ENCODE measurements at places on chromosomes 3 and 15. TPM values are rescaled to one million over a fixed set of nuclear protein-coding genes. Genes with fewer than 3 reads are reported as not detected.

Gene EPHA3
- total RNA-seq = not detected

Gene TM4SF4
- total RNA-seq = not detected

Gene DYNLT2B
- 5.3 TPM for total RNA-seq

Gene C3orf49
- total RNA-seq = not detected

Gene PPP1R14D
- total RNA-seq = 0.55 TPM

Gene DUOX2
- total RNA-seq = 0.10 TPM

Gene DRD3
- not detected for total RNA-seq

Gene RTP3
- not detected for total RNA-seq

GRCh38 chr3:50447290-50447840 is 56.1 kb downstream of the CACNA2D2 start:
- H3K4me3 ChIP-seq = no peak overlapping the region
- DNase-seq = no peak
- peaks cover 42% of the 10 kb centered on the region for H3K27me3 ChIP-seq
- H3K36me3 ChIP-seq = no peaks in the 10 kb centered on the region
- H3K27ac ChIP-seq = no peak overlapping the region

DNA sequence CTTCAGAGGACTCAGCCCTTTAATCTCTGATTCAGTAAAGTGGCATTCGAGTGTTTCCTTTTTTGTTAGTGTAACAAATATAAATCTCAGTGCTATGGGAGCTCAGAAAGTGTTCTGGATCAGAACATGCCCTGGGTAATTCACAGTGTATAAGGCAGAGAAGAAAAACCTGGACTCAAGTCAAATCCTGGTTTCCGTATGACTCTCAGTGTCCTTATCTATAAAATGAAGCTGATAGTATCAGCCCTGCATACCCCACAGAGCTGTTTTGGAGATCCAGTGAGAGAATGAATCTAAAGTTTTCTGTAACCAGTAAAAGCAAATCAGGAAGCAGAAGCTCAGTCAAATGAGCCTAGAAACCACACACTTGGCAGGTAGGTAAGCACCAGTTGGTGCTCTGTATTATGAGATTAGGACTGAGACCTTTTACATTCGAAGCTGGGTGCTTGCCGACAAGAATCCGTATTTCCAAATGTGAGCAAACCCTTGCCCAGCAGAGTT is 67.2 kb downstream of the IL1RAP start:
- no peak overlapping the region for H3K27ac ChIP-seq
- H3K27me3 ChIP-seq = no peaks in the 10 kb centered on the region
- no peaks in the 10 kb centered on the region for H3K36me3 ChIP-seq
- peaks cover 13% of the 10 kb centered on the region for H3K4me1 ChIP-seq
- no peak for DNase-seq

DNA sequence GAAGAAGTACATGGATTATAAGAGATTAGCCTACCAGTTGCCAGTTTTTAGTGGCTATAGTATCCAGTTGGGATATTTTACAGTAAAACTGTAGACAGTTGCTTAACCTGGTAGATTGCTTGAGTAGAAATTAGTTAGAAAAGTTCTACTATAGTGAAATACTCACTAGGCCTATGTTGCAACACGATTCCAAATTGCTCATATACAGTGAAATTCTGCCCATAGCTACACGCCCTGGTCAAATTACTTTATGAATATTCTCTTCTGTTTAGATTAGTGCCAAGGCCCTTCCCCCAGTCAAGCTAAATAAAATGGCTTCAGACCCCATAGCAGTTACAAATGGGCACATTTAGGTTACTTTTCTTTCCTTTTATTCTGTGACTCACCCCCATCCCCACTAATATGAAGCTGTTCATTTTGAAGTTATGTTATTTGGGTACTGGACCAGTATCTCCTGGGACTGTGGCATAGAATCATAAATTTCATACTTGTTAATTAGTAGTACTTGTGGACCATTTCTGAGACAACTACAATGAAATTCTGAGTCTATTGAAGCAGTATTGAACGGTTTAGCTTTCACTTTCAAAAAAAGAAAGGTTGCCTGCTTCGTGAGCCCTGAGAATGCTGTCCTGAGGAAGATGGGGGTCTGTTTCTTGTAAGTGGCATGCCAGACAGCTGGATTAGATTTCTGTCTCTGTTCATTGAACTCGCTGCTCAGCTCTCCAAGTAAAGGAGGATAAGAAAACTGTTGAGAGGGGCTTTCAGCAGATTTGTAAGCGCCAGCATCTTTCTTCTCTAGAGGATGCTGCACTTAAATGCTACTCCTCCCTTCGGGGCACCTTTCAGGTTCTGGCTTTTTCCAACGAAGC is 65.8 kb upstream of the CFAP20DC start:
- H3K4me1 ChIP-seq = no peaks in the 10 kb centered on the region
- H3K36me3 ChIP-seq = no peaks in the 10 kb centered on the region
- DNase-seq = no peak
- H3K27me3 ChIP-seq = no peaks in the 10 kb centered on the region
- H3K27ac ChIP-seq = no peak overlapping the region
- H3K4me3 ChIP-seq = no peak overlapping the region

GRCh38 chr15:85558848-85559247 is 178.4 kb downstream of the AKAP13 start:
- no peak for DNase-seq
- no peak overlapping the region for H3K27ac ChIP-seq
- no peaks in the 10 kb centered on the region for H3K27me3 ChIP-seq
- no peak overlapping the region for H3K4me3 ChIP-seq
- peaks cover 5% of the 10 kb centered on the region for H3K36me3 ChIP-seq
- H3K4me1 ChIP-seq = no peaks in the 10 kb centered on the region

DNA sequence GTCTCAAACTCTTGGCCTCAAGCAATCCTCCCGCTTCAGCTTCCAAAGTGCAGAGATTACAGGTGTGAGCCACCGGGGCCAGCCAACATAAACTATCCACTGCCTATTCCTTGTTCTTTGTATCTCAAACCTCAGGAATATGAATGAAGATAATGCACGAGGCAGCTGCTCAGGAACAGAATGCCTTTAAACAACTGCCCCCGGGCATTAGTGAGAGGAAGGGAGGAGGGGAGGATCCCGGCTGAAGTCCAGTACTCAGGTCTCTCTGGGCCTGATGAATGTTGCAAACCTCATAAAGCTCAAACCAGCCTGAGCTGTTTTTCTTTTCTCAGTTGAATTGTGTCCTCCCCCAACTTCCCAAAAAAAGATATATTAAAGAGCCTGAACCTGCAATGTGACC is 26.9 kb upstream of the MTMR14 start:
- H3K27ac ChIP-seq = no peak overlapping the region
- H3K27me3 ChIP-seq = no peaks in the 10 kb centered on the region
- H3K36me3 ChIP-seq = no peaks in the 10 kb centered on the region
- no peak overlapping the region for H3K4me3 ChIP-seq
- H3K4me1 ChIP-seq = peaks cover 10% of the 10 kb centered on the region

DNA sequence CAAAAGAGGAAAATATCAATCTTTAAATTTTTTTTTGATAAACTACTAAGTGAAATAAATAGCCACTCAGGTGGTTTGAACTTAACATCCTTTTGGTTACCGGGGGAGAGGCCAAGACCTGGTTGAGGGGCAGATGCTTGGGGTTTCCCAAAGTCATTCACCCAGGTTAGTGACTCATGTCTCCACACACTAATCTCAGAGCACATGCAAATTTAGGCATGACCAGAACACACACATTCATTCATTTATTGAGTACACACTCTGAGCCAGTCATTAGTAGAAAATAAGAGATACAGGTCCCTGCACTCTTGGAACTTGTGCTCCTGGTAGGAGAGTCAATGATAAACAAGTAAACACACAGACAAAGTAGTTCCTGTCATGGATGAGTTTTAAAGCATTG is 7.3 kb downstream of the ILDR1 start:
- no peaks in the 10 kb centered on the region for H3K27me3 ChIP-seq
- H3K4me1 ChIP-seq = no peaks in the 10 kb centered on the region
- no peak for DNase-seq
- H3K27ac ChIP-seq = no peak overlapping the region
- H3K4me3 ChIP-seq = no peak overlapping the region

DNA sequence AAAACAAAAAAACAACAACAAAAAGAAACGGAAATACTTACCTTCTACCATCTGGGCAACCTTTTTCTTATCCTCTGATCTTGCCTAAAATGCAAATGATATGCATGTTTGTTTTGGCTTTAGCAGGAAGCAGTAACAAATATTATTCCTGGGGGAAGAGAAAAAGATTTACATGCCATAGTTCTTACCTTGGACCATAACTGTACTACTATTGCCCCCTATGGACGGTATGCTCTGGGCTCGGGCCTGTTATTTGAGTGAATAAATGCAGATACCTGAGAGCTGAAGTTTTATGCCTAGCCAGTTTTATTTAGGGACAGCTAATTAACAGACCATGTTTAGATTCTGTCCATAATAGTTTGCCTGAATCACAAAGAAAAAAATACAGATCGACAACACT is 12.6 kb upstream of the STARD5 start:
- no peak overlapping the region for H3K27ac ChIP-seq
- H3K27me3 ChIP-seq = peaks cover 44% of the 10 kb centered on the region
- DNase-seq = no peak
- no peaks in the 10 kb centered on the region for H3K36me3 ChIP-seq
- no peak overlapping the region for H3K4me3 ChIP-seq

GRCh38 chr3:18828637-18829036 is 319.7 kb upstream of the KCNH8 start:
- no peak for DNase-seq
- no peaks in the 10 kb centered on the region for H3K36me3 ChIP-seq
- H3K27me3 ChIP-seq = no peaks in the 10 kb centered on the region
- peaks cover 8% of the 10 kb centered on the region for H3K4me1 ChIP-seq

GRCh38 chr3:126442094-126442855 is 33.4 kb downstream of the ZXDC start:
- no peaks in the 10 kb centered on the region for H3K36me3 ChIP-seq
- no peaks in the 10 kb centered on the region for H3K27me3 ChIP-seq
- no peak overlapping the region for H3K27ac ChIP-seq
- DNase-seq = no peak
- no peak overlapping the region for H3K4me3 ChIP-seq

DNA sequence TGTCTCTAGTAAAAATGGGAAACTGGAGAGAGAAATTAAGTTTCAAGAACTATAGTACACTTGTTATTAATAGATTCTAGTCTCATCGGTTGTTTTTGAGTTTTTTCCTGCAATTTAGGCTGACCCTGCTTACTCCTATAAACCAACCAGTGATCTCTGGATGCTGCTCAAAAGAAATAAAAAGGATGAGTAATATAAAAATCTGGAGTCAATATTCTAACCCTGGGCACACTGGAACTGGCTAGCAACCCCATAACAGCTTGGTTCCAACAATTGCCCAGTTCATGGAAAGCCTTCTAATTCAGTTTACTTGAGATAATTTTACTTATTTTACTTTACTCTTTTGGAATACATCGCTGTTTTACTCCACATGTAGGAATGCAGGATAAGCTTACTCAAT is 211.6 kb downstream of the GBE1 start:
- no peak for DNase-seq
- H3K4me1 ChIP-seq = no peaks in the 10 kb centered on the region
- no peaks in the 10 kb centered on the region for H3K27me3 ChIP-seq

DNA sequence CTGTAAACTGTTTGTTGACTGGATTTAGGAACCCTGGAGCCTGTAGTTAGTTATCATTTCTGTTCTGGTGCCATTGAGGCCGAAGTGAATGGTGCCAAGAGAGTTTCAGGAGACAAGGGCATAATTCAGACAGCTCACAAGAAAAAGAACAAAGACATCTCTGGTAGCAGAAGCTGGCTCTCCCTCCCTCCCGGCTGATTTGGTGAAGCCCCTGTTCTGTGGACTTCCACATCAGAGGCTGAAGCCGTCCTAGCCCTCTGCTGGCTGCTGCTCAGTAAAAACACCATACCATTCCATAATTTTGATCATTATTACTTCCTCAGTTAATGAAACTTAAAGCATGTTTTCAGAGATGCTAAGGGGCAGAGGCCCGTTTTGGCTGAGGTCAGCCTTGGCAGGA is 381.2 kb upstream of the WNT5A start:
- H3K27ac ChIP-seq = no peak overlapping the region
- no peaks in the 10 kb centered on the region for H3K36me3 ChIP-seq
- no peak overlapping the region for H3K4me3 ChIP-seq
- no peaks in the 10 kb centered on the region for H3K4me1 ChIP-seq
- H3K27me3 ChIP-seq = no peaks in the 10 kb centered on the region
- DNase-seq = no peak

- H3K27me3 ChIP-seq = no peaks in the 10 kb centered on the region
- no peak overlapping the region for H3K27ac ChIP-seq
- no peak overlapping the region for H3K4me3 ChIP-seq
- peaks cover 31% of the 10 kb centered on the region for H3K4me1 ChIP-seq
- H3K36me3 ChIP-seq = no peaks in the 10 kb centered on the region
These were observed 33.7 kb downstream of the FBLN2 start for GRCh38 chr3:13582366-13583250.
